ENCODE measurements at places on chromosomes 2 and 18.

GRCh38 chr2:225019105-225019504, 23.2 kb downstream of the DOCK10 start:
- DNase-seq = no peak

DNA sequence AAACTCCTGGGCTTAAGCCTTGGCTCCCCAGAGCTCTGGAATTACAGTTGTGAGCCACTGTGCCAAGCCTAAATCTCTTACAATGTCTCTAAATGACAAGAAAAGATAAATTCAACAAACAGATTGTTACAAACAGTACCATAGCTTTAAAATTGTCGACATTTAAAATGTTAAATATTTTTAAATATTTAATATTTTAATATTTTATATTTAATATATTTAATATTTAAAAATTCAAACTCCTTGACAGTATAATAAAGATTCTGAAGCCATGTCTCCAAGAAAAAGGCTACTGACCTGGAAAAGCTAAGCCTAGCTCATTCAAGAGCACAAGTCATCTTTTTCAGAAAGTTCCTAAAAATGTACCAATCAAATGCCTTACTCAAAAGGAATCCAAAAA, 75.3 kb downstream of the INPP5D start:
- DNase-seq = no peak

DNA sequence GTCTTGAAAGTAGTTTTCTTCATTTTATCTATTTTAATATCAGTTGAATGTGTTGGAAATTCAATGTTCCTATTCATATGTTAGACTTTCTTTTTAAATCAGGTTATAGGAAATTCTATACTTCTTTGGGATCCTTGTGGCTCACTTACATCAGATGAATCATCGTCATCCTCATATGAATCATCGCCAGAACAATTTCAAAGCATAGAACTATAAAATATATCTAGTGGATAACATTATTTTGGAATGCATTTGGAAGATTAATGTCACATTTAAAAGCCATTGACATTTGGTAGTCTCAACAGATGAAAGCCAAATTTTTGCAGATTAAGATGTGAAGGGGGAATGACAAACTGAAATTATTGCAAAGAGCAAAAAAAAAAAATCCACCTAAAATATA, 94.1 kb downstream of the FAM161A start:
- DNase-seq = no peak

DNA sequence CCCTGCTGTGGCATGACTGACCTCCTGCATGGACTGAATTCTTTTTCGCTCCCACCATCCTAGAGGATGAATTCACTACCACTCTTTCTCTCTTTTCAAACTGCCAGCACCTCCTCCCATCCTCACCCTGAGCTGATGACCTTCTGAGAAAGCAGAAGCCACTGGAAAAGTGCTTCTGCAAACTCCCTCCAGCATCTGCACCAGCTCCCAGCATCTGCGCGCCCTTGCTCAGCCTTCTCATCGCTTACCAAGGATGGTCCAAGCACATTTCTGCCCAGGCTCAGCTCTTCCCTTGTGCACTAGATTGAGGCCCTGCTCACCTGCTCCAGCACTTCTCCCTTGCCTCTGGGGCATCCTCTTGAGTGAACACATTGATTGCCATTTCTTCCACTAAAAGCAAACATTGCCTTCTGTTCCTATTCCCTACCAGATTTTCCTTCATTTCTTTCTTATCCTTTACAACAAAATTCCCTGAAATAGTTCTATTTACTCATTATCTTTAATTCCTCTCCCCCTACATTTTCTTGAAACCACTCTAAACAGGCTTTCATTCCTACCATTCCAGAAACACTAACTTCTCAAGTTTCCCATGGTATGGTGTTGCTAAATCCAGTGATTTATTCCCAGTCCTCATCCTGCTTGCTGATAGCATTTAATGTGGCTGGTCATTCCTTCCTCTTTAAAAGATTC, 42.7 kb upstream of the IL1RL1 start:
- DNase-seq = no peak

DNA sequence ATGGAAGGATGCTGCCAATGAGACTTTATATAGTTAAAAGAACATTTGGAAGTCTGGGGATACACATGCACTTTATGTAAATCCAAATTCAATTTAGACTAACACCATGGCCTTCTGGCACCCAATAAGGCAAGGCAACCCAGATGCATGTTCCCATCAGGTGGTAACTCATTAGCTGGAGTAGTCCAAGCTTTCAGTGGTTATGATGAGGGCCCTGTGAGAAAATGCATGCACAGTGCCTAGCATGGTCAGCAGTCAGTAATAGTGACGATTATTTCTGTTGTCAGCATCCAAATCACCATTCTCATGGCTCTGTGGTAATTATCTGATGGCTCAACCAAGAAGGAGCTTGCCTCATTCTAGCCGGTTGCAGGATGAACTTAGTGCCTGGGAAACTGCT, 70.3 kb upstream of the CTLA4 start:
- no peak for DNase-seq

DNA sequence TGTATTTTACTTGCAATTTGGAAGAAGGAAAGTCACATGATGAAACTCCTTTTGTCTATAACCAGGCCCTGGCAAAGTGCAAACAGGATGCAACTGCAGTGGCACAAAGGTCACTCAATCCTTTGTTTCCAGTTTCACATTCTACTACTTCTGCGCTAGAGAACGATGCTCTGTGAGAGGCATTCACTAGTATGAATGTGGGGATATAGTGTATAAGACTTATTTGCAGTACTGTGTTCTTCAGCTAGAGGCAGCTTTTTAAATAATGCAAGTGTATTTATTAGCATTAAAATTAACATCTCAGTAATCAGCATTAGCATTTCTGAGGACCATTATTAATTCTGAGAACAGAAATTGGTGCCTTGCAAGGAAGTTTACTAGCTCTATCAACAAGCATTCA, 68.9 kb downstream of the PRPF40A start:
- DNase-seq = no peak

DNA sequence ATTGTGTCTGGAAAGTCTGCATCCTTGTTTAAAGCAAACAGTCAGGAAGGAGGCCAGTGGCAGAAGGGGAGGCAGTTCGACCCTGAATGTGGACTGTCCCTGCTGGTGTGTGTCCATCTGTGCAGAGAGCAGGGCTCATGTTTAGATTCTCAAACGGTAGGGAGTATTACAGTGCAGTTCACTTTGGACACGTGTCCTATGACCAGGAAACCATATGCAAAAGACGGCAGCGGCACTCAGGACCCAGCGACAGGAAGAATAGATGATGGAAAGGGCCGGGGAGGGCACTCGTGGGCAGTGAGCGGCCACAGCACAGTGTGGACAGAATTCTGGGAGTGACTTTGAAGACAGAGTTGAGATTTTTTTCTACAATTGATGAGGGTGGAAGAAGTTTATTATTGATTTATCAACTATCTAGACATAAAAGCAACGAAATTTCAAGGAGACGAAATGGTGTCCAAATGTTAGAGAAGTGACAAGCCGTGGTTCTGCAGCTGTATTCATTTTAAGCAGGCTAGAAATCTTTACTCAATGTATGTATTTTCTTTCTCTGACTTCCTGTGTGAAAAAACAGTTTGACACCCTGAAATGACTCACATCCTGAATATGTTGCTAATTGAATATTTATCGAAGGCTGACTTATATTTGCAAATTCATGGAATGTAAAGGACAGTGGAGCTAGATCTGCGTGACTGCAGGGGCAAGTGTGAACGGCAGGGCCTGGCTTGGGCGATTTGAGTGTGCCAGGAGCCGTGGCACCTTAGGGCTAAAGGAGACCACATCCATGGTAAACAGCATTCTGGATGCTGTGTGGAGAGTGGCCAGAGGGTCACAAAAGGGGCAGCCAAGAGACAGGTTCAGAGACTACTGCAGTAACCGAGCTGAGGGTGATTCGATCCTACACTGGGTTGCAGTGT, 214.2 kb downstream of the PTGR3 start:
- DNase-seq = no peak

DNA sequence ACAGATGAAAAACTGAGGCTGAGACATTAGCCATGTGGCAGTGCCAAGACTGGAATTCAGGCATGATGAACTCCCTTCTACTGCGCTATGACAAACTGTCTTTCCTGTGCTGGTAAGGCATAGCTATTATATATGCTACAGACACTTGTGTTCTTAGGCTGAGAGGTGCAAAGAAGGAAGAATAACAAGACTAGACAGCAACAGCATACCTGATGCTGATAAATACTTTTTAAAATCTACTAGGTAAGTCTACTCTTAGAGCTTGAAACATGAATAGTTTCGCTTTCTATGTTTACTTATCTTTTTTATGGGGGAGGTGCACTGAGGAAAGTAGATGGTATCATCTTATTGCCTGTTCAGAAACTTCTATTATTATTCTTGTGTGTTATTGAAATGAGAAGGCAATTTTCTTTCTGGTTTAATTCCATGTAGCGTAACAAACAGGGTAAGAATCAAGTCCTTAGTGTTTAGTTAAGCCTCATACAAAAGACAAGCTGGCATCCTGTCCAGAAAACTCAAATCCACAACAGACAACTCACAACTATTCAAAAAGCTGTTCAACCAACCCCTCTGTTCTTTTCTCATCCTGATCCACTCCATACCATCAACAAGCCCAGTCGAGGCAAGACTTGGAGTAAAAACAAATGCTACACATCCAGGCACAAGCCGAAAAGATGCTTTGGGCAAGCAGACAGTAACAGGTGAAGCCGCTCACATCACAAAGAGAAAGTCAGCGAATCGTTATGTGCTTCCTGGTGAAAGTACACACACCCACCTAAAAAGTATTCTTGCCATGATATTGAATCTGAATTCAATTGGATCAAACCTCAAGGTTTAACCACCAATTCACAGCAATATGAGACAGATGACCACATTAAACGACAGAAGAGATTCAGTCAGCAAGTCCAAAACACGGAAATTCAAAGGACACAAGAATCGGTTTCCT, 1.5 kb downstream of the TTC32 start:
- DNase-seq = no peak

DNA sequence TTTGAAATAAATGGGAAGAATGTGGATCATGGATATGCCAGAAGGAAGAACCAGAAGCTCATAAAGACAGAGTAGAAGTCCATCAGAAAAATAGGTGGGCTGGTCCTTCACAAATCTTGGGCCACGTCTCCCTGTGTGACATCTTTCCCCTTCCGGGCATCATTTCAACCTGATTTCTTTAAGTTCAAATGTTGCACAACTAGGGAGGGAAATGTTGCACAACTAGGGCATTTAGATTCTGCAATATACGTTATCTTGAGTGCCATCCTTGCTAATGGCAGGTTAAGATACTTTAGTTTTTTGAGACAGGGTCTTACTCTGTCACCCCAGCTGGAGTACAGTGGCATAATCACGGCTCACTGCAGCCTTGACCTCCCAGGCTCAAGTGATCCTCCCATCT, 129.6 kb downstream of the CERS6 start:
- no peak for DNase-seq

DNA sequence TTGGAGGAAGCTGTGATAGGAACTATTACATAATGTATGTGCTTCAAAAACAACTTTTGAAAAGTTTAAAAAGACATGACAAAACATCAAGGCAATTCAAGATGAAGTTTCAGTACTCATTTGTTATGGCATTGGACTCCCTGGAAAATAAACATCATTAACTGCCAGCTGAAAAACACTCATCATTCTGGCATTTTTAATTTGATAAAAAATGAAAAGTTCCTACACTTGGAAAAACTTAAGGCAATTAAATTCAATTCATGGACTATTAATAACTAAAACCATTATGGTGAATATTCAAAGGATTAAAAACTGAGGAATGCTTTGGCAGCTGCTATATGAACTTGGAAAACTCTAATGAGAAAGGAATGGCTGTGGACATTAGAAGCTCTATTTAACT, 8.5 kb downstream of the TYW5 start:
- DNase-seq = no peak

DNA sequence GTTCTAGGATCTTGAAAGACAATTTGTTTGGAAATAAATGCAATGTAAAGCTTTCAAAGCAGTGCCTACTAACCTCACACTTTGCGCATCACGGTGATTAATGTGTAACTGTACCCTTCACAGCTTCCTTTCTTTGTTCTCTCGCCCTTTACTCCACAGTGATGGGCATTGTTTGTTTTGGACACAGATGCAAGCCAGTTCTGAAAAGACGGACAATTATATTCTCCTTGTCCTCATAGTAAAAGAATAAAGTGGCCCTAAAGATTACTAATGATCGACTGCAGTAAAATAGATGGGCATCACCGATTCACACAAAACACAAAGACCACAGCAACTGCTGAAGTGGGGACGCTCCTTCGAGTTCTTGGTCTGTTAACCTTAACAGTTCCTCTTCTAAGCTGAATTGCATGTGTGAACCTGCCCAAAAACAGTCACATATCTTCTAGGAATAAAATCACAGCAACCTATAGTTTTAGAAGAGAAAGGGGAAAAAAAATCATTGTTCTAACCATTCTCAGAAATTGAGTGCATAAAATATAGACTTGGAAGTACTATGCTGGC, 7.7 kb downstream of the L3MBTL4 start:
- DNase-seq = no peak

DNA sequence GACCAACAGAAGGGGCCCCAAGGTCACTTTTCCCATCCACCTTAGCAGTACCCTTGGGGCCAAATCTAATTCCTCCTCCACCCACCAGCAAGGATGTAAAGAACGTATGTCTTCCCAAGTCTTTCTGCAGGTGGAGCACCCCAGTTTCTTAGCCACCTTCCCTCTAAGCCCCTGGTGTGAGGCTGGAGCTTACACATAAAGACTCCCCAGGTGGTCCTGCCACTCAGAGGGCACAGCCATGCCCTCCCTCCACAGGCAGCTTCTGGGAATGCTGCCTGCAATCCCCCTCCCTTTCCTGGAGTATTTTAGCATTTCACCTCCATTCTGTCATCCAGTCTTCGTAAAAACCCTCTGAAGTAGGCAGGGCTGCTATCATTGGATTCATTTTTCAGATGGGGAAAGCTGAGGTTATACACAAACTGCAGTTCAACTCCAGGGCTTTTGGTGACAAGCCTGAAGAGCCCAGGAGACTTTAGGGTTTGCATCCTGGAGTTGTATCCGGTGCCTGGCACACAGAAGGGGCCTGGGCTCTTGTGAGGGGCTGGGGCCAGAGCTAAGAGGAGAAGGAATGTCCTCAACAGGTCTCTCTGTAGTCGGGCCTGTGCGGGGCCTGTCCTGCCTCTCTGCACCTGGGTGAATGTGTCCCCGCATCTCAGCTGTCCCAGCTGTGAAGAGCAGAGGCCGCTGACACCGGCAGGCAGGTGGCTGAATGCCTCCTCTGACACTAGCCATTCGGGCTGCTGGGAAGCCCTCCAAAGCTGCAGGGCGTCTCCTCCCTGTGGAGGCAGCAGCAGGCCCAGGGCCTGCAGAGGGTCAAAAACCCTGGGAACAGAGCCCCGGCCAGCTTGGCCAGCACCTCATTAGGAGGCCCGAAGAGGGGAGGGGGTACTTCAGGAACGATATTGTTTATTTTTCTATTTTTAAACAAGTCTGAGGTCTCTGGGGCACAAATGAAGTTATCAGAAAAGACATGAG, 27.6 kb downstream of the CIB4 start:
- no peak for DNase-seq

- DNase-seq = no peak
Measured at GRCh38 chr18:26516964-26517363, 31.4 kb downstream of the KCTD1 start.

DNA sequence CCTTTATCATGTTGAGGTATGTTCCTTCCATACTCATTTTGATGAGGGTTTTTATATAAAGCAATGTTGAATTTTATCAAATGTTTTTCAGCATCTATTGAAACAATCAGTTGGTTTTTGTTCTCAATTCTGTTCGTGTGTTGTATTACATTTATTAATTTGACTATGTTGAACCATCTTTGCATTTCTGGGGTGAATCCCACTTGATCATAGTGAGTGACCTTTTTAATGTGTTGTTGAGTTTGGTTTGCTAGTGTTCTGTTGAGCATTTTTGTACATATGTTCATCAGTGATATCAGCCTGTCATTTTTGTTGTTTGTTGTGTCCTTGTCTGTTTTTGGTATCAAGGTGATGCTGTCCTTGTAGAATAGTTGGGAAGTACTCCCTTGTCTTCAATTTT, 110.9 kb downstream of the MYO3B start:
- no peak for DNase-seq

Data from activated CD8-positive, alpha-beta memory T cell treated with anti-CD3 and anti-CD28 coated beads for 4 hours (primary cell).